ENCODE measurements at places on chromosomes 7 and 10. TPM values are rescaled to one million over a fixed set of nuclear protein-coding genes. Genes with fewer than 3 reads are reported as not detected.

DNA sequence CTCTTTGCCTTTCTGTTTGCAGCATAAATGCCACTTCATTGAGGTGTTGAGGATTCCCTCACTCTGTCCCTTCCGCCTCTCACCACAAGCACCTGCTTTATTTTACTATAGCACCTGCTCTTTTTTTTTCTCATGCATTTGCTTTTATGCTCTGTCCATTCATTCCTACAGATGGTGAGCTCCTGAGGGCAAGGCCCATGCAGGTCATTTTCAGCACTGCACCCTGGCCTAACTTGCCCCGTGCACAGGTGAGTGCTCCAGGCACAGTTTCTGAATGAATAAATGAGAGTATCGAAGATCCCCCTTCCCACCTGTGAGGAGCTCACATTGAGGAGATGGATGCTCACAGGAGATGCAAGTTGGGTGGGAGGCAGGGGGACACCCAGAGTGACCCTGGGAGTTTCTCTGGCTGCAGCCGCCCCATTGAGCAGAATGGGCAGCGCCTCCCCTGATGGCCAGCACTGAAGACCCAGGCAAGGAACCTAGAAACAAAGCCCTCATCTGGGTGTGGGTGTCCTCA is 1.2 kb upstream of the AKR1E2 start:
- no peak for DNase-seq

DNA sequence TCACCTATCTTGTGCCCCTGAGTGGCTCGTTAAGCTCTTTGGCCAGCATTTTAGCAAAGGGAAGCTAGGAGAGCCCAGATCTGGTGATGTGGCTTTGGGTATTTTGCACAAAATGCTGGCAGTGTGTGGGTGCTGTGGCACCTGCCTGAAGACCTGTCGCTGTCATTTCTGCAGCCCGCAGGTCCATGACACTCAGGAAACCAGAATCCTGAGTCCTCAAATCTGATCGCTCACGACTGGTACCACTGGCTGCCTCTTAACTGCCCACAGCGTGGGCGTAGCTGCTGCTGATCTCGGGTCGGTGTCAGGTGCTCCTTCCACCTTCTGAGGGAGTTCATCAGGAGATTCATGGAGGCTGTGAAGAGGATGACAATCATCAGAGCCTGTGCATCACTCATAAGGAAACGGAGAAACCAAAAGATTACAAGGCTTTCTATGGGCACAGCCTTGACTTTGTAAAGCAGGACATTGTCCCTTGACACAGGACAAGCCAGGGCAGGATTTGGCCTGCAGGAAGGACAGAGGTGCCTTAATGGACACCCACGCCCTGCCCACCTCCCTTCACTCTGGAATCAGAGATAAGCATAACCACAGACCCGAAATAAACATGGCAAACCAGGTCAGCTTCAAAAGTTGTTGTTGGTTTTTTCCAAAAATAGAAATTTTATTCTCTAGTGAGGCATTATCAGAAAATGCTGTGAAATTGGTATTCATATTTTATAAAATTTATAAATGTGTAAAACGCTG is 71.0 kb upstream of the STK17A start:
- no peak for DNase-seq

GRCh38 chr10:49653273-49653929 is 26.1 kb upstream of the C10orf53 start:
- DNase-seq = no peak

Gene LIPJ
- total RNA-seq = not detected

- no peak for DNase-seq
These were observed 1113.5 kb upstream of the AUTS2 start for GRCh38 chr7:68484731-68485130.
